Spleen (tissue), 13 donors: ENCODE measurements at places on chromosomes 7 and 10. TPM values are rescaled to one million over a fixed set of nuclear protein-coding genes. Genes with fewer than 3 reads are reported as not detected.

GRCh38 chr7:152579070-152579469 lies 96.9 kb downstream of the XRCC2 start:
- peak; percentile 56 for DNase-seq

DNA sequence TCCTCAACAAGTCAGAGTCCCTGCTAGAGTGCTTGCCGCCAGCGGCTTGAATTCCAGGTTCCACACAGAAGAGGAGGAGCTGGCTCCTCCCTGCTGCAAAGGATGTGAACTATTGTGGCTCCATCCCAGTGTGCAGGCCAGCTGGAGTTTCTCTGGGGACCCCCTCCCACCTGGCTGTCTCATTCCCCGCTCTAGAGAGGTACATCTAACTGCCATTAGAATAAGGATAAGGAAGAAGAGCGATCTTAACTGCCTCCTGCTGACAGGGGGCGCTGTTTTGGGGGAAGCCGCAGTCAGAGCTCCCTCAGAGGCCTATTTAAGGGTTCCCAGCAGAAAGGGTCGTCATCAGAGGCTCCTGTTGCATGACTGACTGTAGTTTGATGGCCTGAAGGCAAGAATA lies 40.8 kb upstream of the HECW1 start:
- no peak for DNase-seq

GRCh38 chr7:23373151-23374004 lies 74.2 kb downstream of the MALSU1 start:
- no peak for DNase-seq

DNA sequence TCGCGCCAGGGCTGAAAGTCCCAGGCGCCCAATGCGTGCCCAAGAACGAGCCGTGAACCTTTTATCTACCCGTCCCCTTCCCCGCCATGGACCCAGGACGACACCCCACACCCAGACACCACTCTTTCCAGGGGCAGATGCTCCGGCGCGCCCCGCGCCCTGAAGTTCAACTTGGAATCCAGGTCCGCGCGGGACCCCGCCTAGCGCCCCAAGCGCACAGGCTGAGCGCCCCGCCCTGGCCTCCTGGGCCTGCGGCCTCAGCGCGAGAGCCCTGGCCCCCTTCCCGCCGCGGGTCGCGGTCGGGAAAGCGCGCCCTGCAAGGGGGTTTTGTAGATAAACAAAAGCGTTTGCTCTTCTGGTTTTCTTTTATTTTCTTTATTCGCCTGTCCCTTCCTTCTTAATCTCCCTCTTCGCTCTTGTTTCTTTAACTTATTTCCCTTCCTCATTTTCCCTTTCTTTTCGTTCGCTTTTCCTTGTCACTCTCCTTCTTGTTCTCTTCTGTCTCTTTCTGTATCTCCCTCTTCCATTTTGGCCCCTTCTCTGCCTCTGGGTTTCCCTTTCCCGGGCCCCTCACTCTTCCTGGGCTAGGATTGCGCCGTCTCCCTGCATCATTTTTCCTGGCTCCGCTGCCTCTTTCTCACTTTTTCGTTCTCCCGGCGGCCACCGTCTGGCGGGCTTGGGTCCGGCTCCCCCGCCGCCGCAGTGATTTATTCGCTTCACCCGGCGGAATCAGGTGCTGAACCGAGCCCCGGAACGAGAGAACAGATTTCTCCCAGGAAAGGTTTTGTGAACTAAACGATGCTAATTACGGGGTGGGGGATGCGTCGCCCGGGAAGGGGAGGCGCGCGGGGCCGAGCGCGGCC lies 15.3 kb upstream of the PAX2 start:
- peak; percentile 60 for DNase-seq

The PRPS1L1 gene
- not detected for polyA plus RNA-seq

The GRID1 gene
- polyA plus RNA-seq: 0.18 TPM

The PAX4 gene
- polyA plus RNA-seq: not detected

GRCh38 chr7:155586843-155587440 lies 40.6 kb upstream of the CNPY1 start:
- peak; percentile 44 for DNase-seq

The LEP gene
- 0.21 TPM for polyA plus RNA-seq

- DNase-seq: no peak
These were observed 6.9 kb upstream of the HILPDA start for GRCh38 chr7:128448751-128449302.

DNA sequence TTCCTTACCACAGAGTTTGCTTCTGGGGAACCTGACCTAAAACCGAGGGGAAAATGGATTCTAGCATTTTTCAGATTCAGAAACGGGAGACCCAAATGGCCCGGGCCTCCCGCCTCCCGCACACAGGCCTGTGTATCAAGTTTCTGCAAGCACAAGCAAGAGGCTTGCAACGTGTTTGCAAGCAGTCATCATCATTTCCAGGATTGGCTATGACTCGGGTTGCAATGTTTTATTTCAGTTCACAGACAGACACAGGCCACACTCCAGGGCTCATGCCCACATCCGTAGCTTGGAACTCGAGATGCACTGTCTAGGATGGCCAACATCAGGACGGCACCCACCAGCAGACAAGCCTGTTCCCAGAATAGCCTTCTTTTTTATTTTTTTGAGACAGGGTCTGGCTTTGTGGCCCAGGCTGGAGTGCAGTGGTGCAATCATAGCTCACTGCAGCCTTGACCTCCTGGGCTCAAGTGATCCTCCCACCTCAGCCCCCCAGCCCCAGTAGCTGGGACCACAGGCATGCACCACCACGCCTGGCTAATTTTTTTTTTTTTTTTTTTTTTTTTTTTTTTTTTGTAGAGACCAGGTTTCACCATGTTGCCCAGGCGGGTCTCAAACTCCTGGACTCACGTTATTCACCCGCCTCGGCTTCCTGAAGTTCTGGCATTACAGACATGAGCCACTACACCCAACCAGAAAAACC lies 68.1 kb upstream of the FOXK1 start:
- no peak for DNase-seq

- no peak for DNase-seq
These were observed 214.0 kb downstream of the MDFIC start for GRCh38 chr7:115135769-115136410.
